Small intestine (tissue), 16 donors: ENCODE measurements at places on chromosomes 3 and 15. TPM values are rescaled to one million over a fixed set of nuclear protein-coding genes. Genes with fewer than 3 reads are reported as not detected.

GRCh38 chr15:62637574-62637897 is 405.0 kb upstream of the TPM1 start:
- no peak overlapping the region for H3K4me3 ChIP-seq
- peaks cover 3% of the 10 kb centered on the region for H3K4me1 ChIP-seq
- DNase-seq: no peak
- peaks cover 13% of the 10 kb centered on the region for H3K36me3 ChIP-seq
- H3K27me3 ChIP-seq: no peaks in the 10 kb centered on the region
- no peak overlapping the region for H3K27ac ChIP-seq

- no peaks in the 10 kb centered on the region for H3K4me1 ChIP-seq
- H3K4me3 ChIP-seq: no peak overlapping the region
- no peaks in the 10 kb centered on the region for H3K36me3 ChIP-seq
- H3K27ac ChIP-seq: no peak overlapping the region
- DNase-seq: no peak
- peaks cover 2% of the 10 kb centered on the region for H3K27me3 ChIP-seq
Measured at GRCh38 chr3:143224716-143225115, 105.1 kb downstream of the CHST2 start.

GRCh38 chr15:86505951-86506350 is 426.3 kb downstream of the AGBL1 start:
- H3K27me3 ChIP-seq: no peaks in the 10 kb centered on the region
- no peak overlapping the region for H3K27ac ChIP-seq
- H3K4me1 ChIP-seq: no peaks in the 10 kb centered on the region
- no peak for DNase-seq

- H3K4me1 ChIP-seq: no peaks in the 10 kb centered on the region
- DNase-seq: no peak
- no peak overlapping the region for H3K4me3 ChIP-seq
- no peaks in the 10 kb centered on the region for H3K27me3 ChIP-seq
Measured at GRCh38 chr3:172326993-172327392, 121.3 kb downstream of the GHSR start.

- no peak for DNase-seq
- H3K4me1 ChIP-seq: peaks cover 4% of the 10 kb centered on the region
- H3K36me3 ChIP-seq: no peaks in the 10 kb centered on the region
- no peak overlapping the region for H3K4me3 ChIP-seq
- H3K27ac ChIP-seq: no peak overlapping the region
Measured at GRCh38 chr3:9646800-9647152, 2.5 kb upstream of the MTMR14 start.

DNA sequence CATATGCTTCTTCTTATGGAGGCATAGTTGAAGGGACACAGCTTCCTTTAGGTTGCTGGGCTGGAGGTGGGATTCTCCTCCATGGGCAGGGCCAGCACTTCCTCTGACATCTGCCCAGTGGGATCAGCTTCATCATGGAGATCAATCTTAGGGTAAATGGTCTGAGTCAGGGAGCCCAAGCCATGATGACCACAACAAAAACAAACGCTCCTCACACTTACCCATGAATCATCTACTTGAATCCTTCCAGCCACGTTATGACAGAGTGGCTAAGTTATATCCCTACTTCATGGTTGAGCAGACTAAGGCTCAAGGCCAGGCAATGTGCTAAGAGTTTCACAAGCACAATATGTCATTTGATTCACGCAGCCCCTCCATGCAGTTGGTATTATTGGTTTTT is 87.2 kb upstream of the NMNAT3 start:
- no peak for DNase-seq
- H3K4me1 ChIP-seq: no peaks in the 10 kb centered on the region
- no peaks in the 10 kb centered on the region for H3K36me3 ChIP-seq
- H3K4me3 ChIP-seq: no peak overlapping the region

- H3K27me3 ChIP-seq: no peaks in the 10 kb centered on the region
- H3K27ac ChIP-seq: no peak overlapping the region
- no peak for DNase-seq
- no peak overlapping the region for H3K4me3 ChIP-seq
- no peaks in the 10 kb centered on the region for H3K36me3 ChIP-seq
Measured at GRCh38 chr15:91885714-91886270, 32.3 kb downstream of the SLCO3A1 start.

DNA sequence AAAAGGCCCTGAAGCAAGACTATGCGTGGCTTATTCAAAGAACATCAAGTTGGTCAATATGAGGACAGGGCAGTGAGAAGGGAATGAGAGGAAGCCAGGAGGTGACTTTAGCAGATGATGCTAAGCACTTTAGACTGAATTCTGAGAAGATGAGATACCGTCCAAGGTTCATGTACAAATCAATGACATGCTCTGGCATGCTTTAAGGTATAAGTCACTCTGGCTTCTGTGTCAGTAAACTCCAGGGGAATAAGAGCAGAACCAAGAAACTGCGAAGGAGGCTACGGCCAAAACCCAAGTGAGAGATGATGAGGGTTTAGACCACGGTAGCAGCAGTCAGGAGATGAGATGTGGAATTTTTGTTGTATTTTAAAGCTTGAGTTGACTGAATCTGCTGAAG is 8.9 kb upstream of the CCDC50 start:
- H3K27ac ChIP-seq: no peak overlapping the region
- H3K27me3 ChIP-seq: no peaks in the 10 kb centered on the region
- H3K36me3 ChIP-seq: no peaks in the 10 kb centered on the region

Gene PLSCR4
- polyA plus RNA-seq: 15.2 TPM

Gene ZNF660
- polyA plus RNA-seq: 0.27 TPM

Gene SHC4
- not detected for polyA plus RNA-seq

Gene HOMER2
- 2.2 TPM for polyA plus RNA-seq

Gene CCDC39
- polyA plus RNA-seq: not detected
